ENCODE measurements at places on chromosomes 12 and 14.

DNA sequence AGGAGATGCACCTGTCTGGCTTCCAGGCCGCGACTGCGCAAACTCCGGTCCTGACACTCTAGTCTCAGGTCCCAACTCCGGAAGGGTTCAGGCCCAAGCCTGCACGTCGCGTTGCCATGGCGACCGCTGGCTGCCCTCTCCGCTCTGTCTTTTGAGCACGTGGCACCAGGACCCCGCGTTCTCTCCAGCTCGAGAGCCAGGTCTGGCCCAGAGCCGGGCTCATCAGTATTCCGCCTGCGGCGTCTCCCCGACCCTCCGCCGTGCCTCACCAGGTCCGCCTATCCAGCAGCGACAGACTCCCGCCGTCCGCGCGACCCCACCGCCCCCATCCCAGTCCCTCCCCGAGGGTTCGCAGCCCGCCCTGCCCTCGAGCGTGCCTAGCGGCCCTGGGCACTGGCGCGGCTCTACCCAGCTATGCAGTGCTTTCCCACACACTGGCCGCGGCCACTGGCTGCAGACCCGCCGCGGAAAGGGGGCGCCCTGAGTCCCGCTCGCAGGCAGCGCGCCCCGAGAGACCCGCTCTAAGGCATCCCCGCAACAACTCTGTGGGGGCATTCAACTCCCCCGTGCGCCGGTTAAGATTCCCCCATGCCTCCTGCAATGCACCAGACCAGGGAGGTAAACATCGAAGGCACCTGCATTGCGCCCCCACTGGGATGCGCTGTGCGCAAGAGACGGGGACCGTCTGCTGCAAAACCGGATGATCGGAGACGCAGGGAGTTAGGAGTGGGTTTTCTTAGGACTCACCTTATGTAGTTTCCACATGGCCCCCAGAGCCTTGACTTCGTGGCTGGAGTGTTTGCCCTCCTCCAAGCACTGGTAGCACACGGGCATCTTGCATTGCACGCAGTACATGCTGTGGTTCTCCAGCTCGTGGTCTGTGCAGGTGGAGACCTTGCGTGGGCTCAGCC, 1.3 kb downstream of the TRIM9 start:
- no peak for DNase-seq

DNA sequence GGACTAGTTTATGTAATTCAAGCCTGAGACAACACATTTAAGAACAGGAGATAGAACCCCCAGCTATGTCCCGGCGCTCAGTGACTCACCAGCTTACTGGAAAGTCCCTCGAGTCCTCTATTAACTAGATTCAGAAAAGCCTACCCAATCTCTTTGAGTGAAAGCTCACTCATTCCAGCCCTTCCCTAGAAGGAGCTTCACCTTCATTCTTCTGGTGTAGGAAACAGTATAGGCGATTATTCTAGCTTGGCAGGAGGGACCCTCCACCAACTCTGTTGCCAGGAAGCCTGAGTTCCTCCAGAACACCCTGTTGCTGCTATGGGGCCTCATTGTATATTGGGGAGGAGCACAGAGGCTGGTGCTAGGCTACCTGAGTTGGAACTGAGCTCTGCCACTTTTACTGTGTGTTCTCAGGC, 57.2 kb upstream of the AEBP2 start:
- DNase-seq = no peak

DNA sequence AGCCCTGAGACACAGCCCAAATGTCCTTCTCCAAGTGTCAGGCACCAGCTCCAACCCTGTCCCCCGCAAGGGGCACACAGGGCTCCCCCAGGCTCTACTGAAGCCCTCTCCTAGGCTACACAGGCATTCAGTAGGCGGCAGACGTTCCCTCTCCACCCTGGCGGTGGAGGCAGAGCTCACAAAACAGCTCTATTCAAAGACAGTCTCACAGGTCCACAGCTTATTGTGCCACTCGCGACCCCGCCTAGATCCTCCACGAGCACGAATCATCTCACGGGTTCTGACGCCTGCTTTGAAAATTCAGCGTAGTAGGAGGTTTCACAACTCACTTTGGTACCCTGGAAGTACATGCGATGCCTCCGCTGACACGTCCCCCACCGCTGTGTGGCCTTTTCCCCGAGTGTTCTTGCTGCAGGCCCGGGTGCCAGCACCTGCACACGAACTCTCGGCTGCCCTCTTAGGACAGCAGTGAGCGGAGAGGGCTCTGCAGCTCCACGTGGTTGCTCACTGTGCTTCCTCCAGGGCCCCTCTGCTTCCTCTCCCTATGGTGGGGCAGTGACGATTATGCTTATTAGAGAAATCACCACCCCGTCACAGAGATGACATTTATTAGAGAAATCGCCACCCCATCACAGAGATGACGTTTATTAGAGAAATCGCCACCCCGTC, 78.5 kb downstream of the ADGRD1 start:
- DNase-seq = no peak

- no peak for DNase-seq
These were observed 28.1 kb downstream of the TTC6 start for GRCh38 chr14:37623426-37623951.

DNA sequence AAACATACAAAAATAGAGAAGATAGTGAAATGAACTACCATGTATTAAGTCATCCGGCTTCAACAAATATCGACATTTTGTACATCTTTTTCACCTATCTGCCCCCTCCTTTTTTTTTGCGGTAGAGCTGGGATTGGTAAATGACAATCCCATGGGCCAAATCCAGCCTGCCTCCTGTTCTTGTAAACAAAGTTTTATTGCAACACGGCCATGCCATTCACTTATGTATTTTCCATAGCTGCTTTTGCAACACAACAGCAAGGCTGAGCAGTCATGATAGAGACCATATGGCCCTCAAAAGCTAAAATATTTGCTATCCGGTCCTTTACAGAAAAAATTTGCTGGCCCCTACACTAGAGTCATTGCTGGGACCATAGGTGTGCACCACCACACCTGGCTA, 58.1 kb upstream of the PLEKHG3 start:
- no peak for DNase-seq

DNA sequence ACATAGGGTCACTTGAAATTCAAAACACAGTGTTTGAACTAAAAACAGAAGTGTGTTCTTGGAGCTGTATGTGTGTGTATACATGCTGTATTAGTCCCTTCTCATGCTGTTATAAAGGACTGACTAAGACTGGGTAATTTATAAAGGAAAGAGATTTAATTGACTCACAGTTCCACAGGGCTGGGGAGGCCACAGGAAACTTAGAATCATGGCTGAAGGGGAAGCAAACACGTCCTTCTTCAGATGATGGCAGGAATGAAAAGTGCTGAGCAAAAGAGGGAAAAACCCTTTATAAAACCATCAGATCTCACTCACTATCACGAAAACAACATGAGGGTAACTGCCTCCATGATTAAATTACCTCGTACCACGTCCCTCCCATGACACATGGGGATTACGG, 224.1 kb downstream of the BCAT1 start:
- no peak for DNase-seq

GRCh38 chr12:92021666-92022035, 124.0 kb downstream of the BTG1 start:
- no peak for DNase-seq

DNA sequence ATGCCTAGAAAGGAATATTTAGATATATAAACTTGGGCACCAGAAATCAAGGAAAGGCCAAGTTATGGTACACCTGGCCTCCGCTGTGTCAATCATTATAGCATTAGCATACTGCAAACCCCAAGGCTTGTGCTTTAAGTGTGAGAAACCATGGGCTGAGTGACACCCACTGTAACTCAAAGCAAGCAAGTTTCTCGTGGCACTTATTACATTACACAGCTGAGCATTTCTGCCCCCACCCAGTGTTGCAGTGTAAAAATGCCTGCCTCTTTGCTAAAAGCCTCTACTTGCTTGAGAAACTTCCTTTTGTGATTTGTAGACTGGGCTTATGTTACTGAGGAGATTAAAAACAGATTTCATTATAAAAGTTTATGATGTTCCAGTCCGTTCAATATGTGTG, 122.0 kb downstream of the TGFB3 start:
- no peak for DNase-seq

DNA sequence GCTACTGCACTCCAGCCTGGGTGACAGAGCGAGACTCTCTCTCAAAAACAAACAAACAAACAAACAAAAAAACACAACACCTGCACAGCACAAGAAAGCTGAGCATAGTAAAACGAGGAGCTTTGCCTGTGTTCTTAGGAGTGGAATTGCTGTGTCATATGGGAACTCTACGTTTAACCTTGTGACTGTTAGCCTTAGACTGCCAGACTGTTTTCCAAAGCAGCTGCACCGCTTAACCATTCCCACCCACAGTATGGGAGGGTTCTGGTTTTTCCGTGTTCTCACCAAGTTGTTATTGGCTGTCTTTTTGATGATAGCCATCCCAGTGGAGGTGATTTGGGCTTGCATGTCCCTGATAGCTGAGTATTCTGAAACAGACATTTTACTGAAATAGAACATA, 9.2 kb downstream of the WNT5B start:
- no peak for DNase-seq

GRCh38 chr12:19869413-19869812, 430.1 kb downstream of the AEBP2 start:
- DNase-seq = no peak

GRCh38 chr12:112751844-112752243, 39.7 kb upstream of the RPH3A start:
- no peak for DNase-seq

DNA sequence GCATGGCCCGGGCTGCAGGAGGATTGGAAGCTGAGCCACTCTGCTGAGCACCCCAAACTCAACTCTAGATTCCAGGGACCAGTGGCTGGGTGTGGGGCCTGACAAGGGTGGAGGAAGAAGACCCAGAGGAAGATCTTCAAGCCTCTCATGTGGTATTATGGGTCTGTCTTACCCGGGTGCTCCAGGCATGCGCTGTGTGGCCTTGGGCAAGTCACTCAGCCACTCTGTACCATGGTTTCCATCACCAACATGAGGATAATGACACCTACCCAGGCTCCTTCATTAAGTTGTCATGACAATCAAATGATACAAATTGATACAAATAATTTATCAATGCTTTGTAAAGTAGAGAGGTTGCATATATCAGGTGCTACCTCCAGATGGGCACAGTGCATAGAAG, 41.2 kb downstream of the SMUG1 start:
- DNase-seq = no peak

DNA sequence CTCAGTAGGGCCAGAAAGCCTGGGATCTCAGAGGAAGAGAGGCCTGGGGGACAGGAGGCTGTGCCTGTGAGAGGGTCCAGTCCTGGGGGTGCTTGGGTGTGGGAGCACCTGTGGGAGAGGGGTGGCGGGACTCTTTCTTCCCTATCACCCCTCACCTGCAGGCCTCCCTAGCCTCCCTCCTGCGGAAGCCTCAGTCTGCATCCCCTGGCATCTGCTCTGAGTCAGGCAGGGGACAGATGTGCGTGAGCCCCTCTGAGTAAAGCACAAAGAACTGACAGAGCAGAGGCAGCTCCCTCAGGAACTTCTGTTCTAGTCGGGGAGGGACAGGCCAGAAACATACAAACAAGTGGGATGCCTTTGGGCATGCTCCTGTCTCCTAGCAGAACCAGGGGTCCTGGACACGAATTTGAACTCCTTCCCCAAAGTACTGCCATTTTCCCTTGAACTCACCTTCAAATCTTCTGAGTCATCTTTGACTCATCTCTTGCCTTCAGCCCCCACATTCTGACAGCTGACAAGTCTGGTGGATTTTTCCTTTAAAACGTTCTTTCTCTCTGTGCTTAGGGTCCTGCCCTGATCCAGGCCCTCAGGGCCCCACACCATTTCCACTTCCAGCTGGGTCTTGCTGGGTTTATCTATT, 8.5 kb upstream of the HSP90AA1 start:
- no peak for DNase-seq

- no peak for DNase-seq
These were observed 71.4 kb downstream of the MNAT1 start for GRCh38 chr14:60805841-60806430.

GRCh38 chr14:30657050-30657449, 34.9 kb downstream of the SCFD1 start:
- DNase-seq = no peak

GRCh38 chr12:16562435-16562834, 43.5 kb downstream of the LMO3 start:
- DNase-seq = no peak

- no peak for DNase-seq
These were observed 146.0 kb upstream of the PLEKHG7 start for GRCh38 chr12:92556637-92557421.

DNA sequence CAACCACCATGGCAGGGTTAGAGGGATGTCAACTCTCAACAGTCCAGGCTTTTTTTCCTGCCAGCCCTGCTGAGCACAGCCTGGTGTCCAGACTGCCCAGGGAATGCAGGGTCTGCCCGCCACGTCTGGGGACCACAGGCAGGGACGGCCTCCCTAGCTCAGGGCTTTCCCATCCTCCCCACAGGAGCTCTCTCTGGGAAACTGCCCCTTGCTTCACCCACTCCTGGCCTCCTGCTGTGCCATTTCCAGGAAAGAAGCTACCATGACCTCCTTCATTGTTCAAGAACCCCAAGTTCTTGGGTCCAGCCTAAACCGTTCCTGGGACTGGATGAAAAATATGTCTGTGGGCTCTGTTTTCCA, 4.8 kb downstream of the SCNN1A start:
- DNase-seq = no peak

GRCh38 chr12:1965916-1966315, 38.3 kb downstream of the DCP1B start:
- DNase-seq = no peak

DNA sequence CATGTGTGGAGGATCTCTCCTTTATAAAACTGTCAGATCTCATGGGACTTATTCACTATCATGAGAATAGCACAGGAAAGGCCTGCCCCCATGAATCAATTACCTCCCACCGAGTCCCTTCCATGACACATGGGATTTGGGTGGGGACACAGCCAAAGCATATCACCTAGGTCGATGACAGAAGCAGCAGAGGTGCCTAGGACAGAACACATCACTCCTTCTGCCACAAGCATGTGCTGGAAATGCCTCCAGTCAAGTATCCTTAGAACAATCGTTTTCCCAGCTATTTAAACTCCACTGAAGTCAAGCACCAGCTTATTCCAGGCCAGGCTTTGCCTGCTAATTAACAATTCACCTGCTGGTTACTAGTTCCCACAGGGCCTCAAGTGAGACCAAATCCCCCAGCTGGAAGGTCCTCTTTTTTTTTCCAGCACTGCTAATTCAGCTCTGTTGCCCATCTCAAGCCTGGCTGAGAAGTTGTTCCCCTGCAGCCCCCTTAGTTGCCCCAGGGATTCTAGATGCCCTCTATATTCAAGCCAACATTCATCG, 212.3 kb upstream of the NUDT4 start:
- DNase-seq = no peak

- DNase-seq = no peak
These were observed 84.1 kb upstream of the TBX3 start for GRCh38 chr12:114767906-114768722.

- DNase-seq = no peak
These were observed 278.5 kb downstream of the ADAMTS20 start for GRCh38 chr12:43273467-43273866.

- DNase-seq = no peak
These were observed 4.2 kb downstream of the TTC9 start for GRCh38 chr14:70645892-70646291.

DNA sequence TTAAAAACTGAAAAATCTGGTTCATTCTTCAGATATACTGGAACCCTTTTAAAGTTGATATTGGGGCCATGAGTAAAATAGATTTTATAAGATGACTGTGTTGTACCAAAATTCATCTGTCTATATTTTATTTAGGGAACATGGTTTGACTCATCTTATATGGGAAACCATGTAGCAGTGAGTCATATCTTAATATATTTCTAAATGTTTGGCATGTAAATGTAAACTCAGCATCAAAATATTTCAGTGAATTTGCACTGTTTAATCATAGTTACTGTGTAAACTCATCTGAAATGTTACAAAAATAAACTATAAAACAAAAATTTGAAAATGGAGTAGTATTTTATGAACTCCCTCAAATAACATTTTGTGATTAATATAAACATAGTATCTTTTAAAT, 14.2 kb downstream of the PTGER2 start:
- DNase-seq = no peak

Measured in activated CD8-positive, alpha-beta memory T cell treated with anti-CD3 and anti-CD28 coated beads for 1 hour (primary cell).